Stimulated activated CD4-positive, alpha-beta T cell treated with anti-CD3 and anti-CD28 coated beads, Interleukin-1b, Interleukin-23, amount 100 ng/mL, for 48 hours (primary cell): ENCODE measurements at places on chromosomes 5 and 9.

DNA sequence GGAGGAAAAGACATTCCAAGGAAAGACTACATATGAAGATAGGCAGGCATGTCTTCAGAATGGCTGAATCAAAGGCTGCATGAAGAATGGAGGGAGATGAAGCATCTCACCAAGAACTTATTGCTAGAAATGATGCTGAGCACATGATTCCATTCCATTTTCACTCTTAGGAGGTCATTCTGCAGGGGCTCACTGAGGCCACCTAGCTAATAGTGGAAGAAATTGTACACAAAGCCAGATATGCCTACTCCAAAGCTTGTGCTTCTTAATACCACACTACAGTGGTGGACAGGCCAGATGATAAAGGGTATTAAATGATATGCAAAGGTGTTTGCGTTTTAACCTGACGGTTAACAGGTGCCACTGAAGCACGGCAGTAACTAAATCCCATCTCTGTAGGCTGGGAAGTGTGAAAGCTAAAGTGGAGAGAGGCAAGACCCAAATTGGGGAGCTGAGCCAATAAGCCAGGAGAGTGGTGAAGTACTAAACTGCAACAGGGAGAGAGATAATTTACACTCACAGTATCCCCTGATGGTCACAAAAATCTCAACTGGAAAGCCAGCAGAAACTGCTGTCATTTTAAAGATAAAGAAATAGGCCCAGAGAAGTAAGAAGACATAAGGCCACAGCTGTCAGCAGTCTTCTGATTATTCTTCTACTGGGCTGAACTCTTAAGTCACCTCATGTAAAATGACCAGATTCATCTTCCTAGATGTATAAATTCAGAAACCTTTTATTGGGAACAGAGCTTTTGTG lies 14.6 kb downstream of the NDUFA8 start:
- no peak for DNase-seq

GRCh38 chr5:66351813-66352212 lies 207.7 kb downstream of the SREK1 start:
- DNase-seq, result no peak

- DNase-seq, result no peak
These were observed 165.3 kb downstream of the KDM4C start for GRCh38 chr9:6923086-6923485.

DNA sequence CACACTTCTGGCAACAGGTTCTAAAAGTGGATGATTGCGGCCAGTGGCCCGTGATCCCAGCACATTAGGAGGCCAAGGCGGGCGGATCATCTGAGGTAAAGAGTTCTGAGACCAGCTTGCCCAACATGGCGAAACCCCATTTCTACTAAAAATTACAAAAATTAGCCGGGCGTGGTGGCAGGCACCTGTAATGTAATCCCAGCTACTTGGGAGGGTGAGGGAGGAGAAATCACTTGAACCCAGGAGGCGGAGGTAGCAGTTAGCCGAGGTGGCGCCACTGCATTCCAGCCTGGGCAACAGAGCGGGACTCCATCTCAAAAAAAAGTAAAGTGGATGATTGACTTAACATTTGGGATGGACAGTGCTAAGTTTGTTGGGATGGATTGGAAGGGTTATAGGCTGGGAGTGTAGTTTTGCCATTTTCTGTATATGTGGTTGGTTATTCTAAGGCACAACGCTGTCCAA lies 3.4 kb downstream of the MATR3 start:
- no peak for DNase-seq

- DNase-seq, result no peak
These were observed 87.5 kb upstream of the NR5A1 start for GRCh38 chr9:124594673-124595072.

DNA sequence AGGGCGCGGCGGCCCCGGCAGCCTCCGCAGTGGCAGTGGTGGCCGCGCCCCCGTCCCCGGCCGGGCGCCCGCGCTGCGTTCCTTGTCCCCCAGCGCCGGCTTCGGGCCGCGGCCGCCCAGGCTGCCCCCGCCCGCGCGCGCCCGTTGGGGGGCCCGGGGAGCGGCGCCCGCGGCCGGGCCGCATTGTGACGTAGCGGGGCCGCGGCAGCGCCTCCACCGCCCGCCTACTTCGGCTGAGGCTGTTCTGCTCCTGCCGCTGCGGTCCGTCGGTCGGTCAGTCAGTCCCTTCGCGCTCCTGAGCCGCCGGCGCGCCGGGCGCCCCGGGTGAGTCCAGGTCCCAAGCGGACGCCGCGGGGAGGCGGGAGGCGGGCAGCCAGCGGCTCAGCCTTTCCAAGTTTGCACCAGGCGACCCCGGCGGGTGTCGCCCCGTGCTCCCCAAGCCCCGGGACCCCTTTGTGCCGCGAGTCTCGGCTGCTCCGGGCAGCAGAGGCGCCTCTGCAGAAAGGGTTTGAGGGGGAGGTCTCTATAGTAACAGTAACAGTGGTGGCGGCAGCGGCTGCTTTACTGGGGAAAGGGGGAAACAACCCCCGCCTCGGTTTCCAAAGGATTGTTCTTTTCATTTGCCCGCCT lies at the start of gene SNCAIP:
TSS of gene SNCAIP (plus strand) at position 277 of the 630 bp plus-strand sequence. CDS start 78,898 bp downstream, outside the sequence.
- DNase-seq, result no peak

DNA sequence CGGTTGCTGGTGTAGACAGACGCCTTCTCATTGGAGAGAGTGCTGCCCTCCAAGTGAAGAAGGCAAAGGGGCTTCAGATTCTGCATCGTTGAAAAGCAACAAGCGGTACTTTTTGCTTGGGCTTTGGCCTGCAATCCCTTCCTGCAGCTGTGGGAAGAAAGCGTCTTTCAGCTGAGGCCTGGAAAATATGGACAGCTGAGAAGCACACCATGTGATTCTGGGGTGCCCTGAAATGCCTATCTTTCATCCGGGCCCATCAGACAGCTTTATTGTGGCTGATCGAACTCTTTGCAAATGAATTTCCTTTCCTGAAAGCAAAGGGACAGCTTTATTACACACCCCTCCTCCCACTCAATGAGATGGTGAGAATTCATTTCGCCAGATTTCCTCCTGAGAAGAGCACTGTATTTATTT lies 74.0 kb downstream of the NSG2 start:
- DNase-seq, result no peak

DNA sequence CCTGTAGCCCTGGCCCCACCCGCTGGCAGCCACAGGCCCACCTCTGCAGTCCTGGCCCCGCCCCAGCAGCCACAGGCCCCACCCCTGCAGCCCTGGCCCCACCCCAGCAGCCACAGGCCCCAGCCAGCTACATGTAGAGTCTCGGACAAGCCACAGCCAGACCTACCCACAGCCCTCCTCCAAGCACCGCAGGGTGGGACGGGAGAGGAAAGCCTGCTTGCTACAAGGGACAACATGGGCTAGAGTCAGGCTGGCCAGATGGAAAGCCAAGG lies 49.5 kb upstream of the SARDH start:
- no peak for DNase-seq

- no peak for DNase-seq
These were observed 89.4 kb downstream of the PSAT1 start for GRCh38 chr9:78386348-78386747.

DNA sequence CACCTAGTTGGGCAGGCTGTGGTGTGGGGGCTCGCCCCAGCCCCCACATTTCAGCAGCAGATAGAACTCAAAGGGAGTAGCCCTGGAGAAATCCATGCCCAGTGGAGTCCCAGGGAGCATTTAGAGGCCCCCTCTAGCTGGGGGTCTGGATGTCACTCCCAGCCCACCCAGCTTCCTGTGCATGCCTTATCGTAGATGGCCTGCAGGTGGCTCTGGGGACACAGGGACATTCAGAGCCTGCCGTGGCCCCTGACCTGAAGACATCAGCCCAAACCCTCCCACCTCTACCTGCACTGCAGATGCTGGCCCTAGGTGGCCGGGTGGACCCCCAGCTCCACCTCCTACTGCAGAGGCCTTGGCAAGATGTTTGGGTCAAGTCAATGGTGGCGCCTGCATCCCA lies 49.0 kb upstream of the LMX1B start:
- no peak for DNase-seq

DNA sequence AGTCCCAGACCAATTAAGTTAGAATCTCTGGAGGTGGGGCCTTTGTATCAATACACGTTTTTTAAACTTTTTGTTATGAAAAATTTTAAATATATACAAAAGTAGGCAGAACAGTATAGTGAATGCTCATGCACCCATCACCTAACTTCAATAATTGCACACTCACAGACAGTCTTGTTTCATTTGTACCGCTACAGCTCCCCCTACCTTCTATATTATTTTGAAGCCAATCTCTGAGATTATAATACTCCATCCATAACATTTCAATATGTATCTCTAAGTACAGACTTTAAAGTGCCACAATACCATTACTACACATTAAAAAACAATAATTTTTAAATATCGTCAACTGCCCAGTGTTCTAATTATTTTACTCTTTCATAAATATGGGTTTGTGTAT lies 32.9 kb downstream of the ISL1 start:
- no peak for DNase-seq

DNA sequence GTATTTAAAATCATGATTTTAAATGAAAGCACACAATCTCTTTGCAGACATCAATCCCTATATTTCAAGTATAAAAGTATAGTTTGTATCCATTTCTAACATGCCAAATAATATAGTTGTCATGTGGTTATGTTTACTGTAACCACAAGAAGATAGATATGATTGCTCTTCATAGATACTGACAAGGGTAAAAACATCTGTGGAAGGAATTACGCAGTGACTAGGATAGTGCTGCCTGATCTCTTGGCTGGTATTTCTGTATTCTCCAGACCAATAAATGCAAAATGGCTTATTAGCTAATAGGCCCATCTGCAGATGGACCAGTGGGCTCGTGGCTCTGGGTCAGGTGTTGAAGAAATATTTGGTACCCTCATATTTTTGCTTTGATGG lies 34.9 kb upstream of the FBN2 start:
- DNase-seq, result no peak

DNA sequence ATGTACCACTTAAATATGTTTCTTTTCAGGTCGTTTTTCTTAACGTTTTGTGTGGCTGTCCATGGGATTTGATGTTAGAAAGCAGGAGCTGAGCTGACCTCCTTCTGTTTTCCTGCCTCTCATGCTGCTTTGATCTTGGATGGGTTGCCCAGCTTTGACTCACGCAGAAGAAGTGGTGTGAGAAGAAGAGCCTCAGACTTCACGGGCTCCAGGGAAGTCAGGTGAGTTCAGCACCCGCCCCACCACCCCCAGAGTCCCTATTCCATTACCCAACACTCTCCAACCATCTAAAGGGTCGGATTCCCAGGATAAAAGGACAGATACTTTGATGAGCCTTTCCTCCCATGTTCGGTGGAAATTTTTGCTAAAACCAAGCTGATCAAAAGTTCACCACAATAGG lies 373.4 kb downstream of the IRX2 start:
- no peak for DNase-seq

GRCh38 chr5:115022303-115022702 lies 147.4 kb downstream of the TRIM36 start:
- DNase-seq, result no peak

DNA sequence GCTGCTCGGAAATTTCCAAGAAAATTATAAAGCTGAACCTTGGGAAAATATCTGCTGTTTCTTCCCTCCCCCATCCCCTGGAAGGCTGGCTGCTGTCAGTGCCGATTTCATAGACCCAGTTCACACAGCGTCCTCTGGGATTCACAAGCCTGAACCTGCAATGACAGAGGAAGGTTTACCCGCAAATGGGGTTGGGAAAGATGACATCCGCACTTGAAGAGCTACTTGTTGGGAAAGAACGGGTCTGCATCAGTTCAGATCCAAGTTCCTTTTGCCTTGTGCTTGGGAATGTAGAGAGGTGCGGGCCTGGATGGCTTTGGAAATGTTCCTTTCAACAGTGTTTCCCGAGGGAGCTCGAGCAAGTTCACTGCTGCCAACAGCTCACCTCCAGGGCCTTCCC lies 13.9 kb downstream of the PCDH12 start:
- no peak for DNase-seq

- DNase-seq, result no peak
These were observed 447.7 kb downstream of the KIF4B start for GRCh38 chr5:155461304-155461703.

DNA sequence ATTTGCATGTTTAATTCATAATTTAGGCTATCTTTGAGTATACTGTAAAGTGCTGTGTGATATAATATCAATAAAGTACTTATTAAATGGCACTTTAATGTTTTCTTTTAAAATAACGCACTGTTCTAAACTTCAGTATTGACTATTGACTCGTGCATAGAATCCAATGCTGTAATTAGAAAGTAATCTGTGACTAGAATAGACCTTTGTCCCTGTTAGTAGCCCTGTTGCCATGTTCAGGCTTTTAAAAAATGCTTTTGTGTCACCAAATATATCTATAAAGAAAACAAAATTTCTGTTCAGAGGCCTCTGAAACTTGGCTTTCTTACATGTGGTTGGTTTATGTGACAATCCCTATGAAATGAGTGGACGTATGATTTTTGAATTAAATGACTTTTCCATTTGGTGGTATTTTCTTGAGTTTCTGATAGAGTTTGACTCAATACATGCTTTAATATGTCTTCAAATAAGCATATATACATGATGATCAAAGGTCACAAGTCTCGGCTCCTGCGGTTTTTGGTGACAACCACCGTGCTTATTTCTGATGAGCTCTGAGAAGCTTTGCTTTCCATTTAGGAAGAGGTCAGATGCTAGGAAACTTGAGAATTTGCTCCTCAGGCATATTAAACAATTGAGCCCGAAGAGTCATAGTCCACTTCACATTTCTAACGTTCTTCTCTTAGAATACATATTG lies 174.7 kb downstream of the NR3C1 start:
- DNase-seq, result peak; percentile 54

GRCh38 chr5:116305899-116306298 lies 221.1 kb downstream of the COMMD10 start:
- DNase-seq, result no peak

- no peak for DNase-seq
These were observed 139.3 kb downstream of the CSNK1G3 start for GRCh38 chr5:123651234-123651633.

- no peak for DNase-seq
These were observed 48.2 kb downstream of the KIF2A start for GRCh38 chr5:62354028-62354874.

DNA sequence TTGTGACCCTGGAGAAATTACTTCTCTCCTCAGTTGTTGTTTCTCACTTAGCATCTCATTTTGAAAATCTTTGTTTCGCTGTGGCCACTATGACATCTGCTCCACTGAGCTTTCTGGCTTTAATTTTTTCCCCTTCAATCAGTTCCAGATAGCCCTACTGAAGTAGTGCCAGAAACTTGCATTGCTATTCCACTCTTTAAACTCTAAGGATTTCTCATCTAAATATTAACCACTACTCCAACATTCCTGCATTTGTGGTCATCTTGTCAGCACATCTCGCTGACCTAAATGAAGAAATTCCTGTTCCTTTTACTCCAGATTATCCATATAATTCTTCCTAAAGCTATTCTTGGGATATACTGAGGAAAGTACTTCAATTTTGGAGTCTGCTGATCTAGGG lies 15.3 kb upstream of the NOL6 start:
- no peak for DNase-seq

DNA sequence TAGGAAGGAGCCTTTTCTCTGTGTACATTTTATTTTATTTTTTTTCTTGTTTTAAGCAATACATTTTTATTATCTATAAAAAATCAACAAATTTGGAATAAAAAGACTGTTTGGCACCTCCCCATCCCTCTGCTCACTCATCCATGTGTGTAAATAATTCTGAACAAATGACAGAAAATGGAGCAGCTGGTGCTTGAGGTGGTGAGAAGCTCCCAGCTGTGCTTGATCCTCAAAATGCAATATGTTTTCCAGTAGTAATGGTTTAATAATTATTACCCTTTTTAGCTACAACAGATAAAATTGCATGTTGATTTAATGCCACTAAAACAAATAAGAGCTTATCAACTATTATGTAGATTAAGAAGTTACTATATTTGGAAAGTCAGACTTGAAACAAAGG lies 132.5 kb downstream of the CDH18 start:
- no peak for DNase-seq

GRCh38 chr9:95217936-95218335 lies 99.6 kb downstream of the FANCC start:
- DNase-seq, result no peak
